ENCODE measurements at places on chromosomes 16 and 17.

DNA sequence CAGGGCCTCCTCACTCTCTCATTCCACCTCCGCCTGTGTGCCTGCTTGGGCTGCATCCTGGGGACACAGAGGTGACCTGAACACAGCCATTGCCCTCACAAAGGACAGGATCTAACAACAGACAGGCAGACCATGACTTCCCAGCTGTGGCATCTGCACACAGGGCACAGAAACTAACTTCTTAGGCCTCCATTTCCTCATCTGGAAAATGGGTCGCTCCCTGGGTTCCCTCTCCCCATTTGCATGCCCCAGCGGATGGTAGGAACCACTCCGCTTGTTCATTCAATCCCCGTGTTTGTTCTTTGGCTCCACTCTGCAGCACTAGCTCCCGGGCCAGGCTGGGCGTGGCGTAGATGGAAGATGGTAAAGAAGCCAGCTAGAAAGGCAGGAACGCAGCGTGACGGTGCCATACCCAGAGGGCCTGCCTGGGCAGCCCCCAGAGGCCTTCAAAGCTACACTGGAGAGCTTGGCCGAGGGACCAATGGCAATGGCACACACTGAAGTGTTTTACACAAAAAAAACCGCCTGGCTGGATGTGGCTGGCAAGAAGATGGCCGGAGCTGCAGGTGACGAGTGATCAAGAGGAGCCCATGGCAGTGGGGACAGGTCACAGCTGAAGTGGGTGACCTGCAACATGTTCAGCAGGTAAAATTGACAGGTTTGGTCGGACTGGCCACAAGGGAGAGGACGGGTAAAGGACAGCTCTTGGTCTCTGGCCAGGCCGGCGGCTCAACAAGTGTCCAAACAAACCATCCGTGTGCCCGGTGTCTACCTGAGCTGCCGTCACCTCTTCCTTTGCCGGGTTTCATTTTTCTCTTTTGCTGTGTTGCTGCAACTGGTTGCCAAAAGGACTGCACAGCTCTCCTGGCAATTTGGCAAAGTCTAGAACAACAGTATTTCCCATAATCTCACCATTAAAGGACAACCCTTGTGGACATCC, 66.9 kb downstream of the SOCS1 start:
- no peak for DNase-seq

- DNase-seq: no peak
Measured at GRCh38 chr16:22816475-22816874, 2.5 kb downstream of the HS3ST2 start.

GRCh38 chr17:37885136-37885535, 39.1 kb upstream of the TBC1D3K start:
- DNase-seq: no peak

GRCh38 chr16:66928702-66929388, 3.5 kb upstream of the RRAD start:
- no peak for DNase-seq

- no peak for DNase-seq
Measured at GRCh38 chr17:1648173-1648962, 1.3 kb downstream of the RILP start.

DNA sequence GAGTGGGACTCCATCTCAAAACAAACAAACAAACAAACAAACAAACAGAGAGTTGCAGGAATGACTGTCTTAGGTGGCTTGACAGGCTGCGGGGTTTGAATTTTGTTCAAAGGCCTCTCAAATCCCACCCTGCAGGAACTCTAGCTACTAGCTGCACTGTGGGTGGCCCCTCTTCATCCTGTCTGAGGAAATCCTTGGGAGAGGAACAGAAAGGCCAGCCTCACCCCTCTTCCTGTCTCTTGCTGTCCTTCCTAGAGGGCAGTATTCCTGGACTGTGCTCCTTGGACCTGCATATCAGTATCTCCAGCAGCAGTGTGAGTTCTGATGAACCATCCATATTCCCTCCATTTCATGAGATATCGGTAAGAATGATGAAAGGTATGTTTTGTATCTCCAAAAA, 2.0 kb upstream of the CCDC92B start:
- no peak for DNase-seq

GRCh38 chr17:50279639-50280038, 5.4 kb downstream of the TMEM92 start:
- no peak for DNase-seq

DNA sequence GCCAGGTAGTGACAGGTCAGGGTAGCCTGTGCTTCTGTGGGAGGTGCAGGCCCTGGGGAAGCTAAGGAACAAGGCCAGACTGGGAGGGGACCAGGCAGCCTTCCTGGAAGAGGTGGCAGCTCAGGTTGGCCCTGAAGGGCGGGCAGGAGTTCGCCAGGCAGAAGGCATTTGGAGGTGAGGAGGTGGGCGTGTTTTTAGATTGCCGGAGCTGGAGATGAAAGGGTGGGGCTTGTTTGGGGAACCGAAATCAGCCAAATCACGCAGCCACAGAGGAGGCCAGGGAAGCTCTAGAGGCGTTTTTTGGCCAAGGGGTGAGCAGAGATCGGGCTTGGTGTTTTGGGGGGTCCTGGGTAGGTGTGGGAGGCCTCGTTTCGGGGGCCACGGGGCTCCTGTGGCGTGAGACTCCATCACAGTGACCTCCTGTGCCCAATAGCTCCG, 7.6 kb downstream of the ADCY7 start:
- DNase-seq: no peak

DNA sequence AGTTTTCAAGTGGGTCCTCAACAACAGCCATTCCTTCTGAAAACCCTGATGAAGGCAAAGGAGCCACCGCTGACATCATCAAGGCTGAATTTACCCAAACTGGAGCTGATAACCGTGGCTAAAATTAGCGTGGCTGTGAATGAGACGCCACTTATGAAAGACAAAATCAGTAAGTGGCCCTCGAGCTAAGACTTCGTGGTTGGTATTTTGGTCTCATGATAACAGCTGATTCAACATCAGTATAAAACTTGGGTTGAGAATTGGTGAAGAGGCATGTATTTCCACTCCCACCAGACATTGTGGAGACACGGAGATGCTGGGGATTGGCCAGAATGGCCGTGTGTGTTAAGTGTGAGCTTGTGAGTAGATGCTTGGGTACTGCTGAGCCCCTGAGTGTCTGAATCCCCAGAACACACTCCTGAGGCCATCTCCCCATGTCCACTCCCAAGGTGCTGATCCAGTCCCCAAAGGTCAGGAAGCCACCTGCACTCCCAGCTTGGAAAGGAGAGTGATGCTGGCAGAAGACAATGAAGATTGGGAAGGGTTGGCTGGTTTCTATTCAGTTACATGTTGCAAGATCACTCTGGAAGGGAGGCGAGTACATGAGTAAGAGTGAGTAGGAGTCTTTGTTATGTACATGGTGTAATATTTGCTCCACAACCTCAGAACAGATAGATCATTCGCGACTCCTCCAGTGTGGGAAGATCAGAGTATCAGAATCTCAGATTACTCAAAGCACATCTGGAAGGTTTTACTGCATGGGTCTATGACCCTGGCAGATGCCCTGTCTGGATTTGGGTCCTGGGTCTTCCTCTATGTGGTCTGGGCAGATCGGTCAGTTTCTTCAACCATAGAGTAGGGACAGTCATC, 207.7 kb downstream of the HS3ST3A1 start:
- DNase-seq: no peak

DNA sequence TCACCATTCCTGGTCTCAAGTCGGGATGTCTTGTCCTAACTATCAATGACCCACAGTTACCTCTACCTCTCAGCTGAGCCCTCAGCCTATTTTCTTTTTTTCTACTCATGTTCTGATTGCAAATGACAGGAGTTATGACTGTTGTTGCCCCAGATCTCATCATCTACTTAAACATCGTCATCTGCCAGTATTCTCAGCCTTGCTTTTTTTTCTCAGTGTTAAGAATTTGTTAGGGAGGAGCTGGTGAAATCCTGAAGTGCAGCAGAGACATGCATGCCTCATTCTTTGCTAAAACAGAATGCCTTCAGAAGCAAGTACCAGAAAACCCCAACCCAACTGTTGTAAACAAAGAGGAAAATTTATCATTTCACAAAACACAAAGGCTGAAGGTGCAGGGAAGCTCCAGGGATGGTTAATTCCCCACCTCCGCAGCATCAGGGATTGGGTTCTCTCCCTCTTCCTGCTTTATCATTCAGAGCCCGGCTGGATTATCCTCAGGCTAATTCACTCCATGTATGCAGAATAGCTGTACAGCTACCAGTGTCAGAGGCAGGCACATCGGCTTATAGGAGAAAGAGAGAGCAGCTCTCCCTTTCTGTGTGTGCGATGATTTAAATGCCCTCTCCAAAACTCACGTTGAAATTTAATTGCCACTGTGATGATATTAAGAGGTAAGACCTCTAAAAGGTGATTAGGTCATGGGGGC, 540.8 kb upstream of the HSBP1 start:
- no peak for DNase-seq

DNA sequence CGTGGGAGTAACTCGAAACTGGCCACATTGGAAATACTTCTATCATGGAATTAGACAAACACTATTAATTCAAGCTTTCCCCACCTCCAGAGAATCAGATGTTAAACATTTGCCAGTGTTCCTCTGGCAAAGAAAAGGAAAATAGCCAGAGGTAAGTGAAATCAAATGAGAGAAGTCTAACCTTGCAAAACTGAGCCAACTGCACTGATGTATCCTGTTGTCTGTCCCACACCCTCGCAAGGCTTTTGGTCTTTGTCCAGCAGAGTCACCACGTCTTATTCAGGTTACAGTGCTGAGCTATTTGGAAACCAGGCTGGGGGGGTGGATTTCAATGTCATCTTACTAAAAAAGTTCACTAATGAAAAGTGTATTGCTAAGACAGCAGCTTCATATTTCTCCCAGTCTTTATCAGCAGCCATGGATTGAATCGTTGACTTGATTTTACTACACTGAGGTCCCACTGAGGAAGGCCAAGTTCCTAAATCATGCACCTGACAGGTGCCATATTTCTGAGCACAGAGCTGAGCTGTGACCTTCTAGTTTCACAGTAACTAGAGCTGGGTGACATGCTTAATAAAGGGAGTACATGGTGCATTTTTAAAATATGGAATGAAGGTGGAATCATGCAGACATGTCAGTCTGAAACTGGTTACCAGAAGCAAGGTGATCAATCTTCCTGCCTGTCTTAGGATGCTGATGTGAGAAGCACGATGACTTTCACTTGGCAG, 85.2 kb upstream of the HSBP1 start:
- no peak for DNase-seq

DNA sequence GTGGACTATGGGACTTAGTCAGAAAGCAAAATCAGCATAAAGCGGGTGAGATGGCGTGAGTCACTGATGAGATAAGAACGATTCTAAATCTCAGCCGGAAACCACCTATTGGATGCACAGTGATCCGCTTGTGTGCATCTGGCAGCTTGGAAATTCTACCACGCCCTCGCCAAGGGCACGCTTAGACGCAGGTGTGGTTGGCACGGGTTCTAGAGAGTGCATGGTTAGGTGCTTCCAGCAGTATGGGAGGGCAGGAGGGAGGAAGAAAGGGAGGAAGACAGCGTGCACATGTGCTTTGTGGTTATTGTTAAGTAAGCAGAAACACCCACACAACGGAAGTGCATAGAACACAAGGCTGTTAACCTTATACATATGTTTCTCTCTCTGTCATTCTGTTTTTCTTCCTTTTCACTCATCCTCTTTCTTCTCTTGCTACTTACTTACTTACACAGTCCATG, 374.0 kb upstream of the ASIC2 start:
- no peak for DNase-seq

DNA sequence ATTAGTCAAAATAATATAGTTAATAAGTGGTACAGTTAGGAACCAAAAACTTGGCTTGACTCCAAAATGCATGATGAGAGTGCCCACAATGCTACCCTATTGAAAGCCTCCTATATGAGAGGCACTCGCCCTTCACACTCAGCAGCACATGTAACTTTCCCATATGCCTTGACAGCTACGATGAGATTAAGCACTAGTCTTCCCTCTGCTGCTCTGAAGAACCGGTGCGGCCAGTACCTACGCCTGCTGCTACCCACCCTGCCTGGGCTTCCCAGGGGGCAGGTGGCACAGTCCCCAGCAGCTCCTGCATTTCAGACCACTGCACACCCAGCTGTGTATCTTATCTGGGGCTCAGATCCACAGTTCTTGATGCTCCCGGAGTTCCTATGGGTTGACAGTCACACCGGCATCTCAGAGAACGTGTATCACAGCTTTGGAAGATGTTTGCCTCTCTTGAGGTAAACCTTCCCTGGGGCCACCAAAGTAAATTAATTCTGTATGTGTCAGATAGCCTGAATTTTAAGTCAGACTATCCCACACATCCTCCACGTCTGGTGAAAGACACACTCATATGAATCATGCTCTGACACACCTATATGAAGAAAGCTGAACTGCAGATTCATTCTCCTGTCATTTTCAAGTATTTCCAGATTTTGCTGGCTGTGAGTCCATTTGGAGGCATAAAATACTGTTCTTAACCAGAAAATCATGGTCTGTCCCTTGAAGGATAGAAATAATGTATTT, 77.8 kb downstream of the MYH10 start:
- no peak for DNase-seq

GRCh38 chr17:62662855-62663254, 35.4 kb downstream of the MRC2 start:
- no peak for DNase-seq

DNA sequence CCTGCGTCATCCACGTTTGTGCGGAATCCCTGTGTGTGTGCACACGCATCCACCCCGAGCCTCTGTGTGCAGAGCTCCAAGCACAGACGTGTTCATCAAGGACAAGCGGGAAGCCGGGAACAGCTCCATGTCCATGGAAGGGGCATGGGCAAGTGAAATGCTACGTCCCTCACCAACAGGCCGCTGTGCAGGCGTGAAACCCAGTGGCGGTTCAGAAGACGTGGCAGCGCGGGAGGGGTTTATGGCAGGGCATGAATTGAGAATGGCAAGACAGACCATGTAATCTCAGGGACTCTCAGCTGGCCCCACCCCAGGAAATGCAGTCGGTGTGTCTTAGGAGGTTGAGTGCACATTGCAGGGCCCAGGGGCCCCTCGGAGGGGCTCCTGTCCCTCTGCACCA, 52.7 kb downstream of the TBC1D16 start:
- DNase-seq: no peak
